ENCODE measurements at places on chromosomes 13 and 19.
A peak's percentile ranks its signal among the peaks of the same experiment; 100 is the strongest.

DNA sequence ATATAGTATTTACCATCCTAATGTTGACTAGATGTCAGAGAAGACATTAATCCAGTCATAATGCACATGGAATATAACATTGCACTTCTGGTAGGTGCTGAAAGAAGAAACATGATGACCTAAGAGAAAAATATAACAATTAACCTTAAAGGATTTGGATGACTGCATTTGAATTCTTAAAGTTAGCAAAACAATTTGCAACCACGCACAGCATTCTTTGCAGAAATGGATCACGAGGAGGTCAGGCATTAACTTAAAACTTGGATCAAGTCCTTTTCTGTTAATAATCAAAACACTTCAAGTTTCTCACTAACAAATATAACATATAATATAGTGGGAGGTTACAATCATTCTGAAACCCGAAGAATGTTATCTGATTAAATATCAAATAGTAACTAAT, 525.0 kb upstream of the SLITRK6 start:
- DNase-seq, result no peak

DNA sequence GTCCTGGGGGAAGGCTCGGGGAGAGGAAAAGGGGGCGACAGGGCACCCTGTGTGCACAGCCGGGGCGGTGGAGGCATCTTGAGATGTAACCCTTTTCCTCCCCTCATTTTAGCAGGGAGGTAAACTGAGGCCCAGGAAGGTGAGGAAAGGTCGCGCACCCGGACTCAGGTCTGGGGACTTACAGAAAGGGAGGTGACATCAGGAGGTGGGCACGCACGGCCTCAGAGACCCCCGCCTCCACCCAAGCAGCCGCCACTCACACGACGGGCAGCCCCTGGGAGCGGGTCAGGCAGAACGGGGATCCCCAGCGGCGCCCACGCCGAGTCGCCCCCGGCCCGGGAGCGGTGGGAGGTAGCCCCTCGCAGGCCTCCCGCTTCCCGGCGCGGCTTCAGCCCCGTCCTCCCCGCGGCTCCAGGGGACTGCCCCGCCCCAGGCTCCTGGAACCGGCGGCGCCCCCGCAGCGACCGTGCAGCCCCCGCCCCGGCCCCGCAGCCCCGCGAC, 477 bp downstream of the PIP5K1C start:
- no peak for DNase-seq

DNA sequence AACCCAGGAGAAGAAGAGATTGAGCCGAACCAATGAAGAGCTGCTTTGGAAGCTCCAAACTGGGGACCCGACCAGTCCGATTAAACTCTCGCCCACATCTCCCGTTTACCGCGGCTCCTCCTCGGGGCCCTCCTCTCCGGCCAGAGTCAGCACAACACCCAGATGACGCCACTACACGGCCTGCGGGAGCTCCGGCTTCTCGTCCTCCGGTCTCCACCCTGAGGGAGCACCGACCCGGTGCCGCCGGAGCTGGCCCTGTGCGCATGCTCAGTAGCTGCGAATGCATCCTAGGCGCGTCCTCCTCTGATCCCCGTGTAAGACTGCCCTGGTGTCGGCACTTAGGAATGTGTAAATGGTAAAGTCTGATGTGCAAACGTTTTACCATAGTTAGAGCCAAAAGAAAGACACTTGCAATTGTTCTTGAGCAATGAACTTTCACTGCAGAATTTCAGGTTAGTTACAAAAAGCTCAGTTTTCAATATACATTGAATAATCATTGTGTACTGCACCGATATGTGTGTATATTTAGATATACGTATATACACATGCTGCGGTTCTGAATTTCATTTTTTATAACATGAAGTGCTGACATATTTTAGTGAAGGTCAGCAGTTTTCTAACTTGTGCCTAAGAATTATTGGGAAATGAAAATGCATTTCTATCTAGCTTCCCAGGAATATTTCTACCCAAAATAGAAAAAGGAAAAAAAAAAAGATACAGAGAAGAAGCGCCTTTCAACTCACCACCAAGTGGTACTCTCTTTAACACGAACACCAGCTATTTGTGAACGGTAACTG, 92.2 kb downstream of the SLC7A1 start:
- DNase-seq, result peak; percentile 39

GRCh38 chr19:18089726-18090125, 3.0 kb upstream of the IL12RB1 start:
- no peak for DNase-seq

DNA sequence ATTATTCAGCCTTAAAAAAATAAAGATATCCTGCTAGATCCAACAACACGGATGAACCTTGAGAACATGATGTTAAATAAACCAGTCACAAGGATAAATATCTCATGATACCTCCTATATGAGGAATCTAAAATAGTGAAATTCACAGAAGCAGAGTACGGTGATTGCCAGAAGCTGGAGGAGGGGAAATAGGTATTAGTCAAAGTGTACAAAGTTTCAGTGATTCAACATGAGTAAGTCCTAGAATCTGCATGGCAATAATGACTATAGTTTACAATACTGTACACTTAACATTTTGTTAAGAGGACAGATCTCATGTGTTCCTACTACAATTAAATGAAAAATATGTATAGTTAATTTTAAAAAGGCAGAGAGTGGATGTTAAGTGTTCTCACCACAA, 206.6 kb upstream of the SLC10A2 start:
- no peak for DNase-seq

DNA sequence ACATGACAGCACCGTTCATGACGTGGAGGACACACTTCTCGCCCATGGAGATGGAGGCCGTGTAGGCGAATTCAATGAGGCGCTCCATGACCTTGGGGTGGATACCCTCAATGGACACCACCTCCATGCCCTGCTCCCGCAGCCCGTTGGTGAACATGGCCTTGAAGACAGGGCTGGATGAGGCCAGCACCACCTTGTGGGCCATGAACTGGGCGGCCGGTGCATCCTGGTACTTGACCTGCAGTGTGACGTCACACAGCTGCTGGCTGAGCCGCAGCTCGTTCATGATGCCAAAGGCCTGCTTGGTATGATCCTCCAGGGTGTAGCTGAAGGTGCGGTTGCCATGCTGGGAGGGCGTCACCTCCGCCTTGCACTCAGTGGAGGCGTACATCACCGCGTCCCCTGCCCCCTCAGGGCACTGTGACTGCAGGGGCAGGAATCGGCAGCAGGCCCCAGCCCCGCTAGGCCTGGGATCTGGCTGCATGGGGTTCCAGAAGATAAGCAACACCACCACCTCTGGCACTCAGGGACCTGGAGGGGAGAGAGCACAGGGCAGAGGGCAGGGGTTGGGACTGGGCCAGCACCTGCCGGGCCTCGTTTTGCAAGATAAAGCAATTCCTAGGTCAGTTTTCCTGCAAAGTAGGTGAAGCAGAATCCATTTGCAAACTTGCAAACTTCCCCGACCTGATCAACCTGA, 3.5 kb downstream of the KEAP1 start:
- no peak for DNase-seq

DNA sequence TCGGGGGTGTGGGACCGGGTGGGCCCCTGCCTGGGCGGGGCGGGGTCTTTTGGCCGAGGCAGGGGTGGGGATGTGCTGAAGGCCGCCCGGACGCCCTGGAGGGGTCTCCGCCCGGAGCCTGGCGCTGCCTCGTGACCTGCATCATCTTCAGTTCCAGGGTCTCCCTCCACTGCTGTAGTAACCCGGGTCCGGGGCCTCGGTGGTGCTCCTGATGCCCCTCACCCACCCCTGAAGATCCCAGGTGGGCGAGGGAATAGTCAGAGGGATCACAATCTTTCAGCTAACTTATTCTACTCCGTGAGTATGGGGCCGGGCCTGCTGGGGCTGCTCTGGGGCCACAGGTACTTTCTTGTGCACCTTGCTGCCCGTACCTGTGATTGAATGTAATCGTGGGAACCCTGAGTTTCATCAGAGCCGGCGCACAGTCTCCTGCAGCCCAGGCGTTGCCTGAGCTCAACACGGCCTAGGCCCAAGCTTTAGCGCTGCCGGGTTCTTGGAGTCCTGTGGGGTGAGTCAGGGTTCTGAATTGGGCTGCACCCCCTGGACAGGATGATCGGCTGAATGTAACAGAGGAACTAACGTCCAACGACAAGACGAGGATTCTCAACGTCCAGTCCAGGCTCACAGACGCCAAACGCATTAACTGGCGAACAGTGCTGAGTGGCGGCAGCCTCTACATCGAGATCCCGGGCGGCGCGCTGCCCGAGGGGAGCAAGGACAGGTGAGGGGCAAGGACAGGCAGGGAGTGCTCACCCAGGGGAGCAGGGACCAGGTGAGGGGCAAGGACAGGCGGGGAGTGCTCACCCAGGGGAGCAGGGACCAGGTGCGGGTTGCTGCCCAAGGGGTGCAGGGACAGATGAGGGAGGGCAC, 10.5 kb downstream of the PEAK3 start:
- peak; percentile 58 for DNase-seq

DNA sequence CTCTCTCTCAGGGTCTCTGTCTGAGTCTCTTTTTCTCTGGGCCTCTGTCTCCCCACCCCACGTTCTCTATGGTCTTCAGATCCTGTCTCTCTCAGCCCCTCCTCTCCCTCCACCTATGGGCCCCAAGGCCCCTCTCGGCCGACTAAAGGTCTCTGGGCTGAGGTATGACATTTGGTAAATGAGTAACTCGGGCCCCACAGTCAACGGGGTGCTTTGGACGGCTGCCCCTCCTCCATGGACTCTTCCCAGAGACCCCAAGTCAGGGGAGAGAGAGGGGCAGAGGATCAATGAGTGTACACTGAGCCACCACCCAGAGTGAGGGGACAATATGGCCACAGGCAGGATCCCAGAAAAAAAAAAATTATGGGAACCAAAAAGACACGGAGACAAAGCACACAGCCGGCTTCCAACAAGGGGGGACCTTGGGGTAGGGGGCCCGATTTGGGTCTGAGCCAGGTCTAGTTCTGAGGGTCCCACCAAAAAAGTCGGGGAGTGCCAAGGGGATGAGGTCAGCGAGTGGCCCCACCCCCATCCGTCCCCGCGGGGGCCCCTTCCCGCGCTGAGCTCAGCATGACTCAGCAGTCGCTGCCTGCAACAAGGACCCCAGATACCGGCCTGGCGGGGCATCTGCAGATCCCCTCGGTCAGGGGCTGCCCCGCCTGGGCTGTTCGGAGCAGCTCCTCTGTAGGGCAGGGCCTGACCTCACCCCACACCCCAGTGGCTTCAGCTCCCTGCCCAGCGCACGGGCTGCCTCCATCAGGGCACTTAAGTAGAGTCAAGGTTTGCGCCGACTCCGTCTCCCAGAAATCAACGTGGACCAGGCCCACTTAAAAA, 1.5 kb upstream of the FTL start:
- DNase-seq, result peak; percentile 70

- DNase-seq, result no peak
Observed at GRCh38 chr13:41500511-41500910, 43.2 kb downstream of the RGCC start.

GRCh38 chr19:32599736-32600157, 18.8 kb downstream of the PDCD5 start:
- peak; percentile 86 for DNase-seq

DNA sequence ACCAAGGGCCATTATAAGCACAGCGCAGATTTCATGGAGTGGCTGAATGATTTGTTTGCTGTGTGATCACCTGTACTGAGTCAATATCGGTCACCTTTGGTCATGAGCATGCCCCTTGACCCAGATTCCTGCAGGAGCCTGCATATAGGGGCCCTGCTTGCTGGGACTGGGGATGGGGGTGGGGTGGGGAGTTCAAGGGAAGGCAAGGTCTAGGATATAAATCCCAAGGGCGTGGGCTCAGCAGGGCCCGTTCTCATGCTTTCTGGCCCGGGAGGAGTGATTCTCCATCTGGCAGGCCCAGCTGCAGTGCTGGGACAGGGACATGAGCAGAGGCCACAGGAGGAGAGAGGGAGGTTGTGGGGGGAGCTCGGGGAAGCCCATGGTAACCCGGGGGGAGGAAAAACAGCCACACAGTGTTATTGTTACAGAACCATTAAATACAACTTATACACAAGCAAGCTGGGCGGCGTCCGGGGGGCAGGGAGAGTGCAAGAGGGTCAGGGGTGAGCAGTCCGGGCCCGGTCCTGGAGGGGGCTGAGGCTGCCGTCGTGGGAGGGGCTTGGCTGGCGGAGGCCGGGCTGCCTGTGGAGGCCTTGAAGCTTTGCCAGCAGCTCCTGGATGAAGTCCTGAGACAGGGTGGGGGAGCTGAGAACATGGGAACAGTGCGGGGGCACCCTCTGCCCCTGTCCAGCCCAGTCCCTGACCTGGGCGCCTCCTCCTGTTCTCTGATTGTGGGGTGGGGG, 5.2 kb downstream of the PPP1R14A start:
- no peak for DNase-seq

- peak; percentile 13 for DNase-seq
Observed at GRCh38 chr19:36686365-36687213, 823 bp upstream of the ZNF567 start.

DNA sequence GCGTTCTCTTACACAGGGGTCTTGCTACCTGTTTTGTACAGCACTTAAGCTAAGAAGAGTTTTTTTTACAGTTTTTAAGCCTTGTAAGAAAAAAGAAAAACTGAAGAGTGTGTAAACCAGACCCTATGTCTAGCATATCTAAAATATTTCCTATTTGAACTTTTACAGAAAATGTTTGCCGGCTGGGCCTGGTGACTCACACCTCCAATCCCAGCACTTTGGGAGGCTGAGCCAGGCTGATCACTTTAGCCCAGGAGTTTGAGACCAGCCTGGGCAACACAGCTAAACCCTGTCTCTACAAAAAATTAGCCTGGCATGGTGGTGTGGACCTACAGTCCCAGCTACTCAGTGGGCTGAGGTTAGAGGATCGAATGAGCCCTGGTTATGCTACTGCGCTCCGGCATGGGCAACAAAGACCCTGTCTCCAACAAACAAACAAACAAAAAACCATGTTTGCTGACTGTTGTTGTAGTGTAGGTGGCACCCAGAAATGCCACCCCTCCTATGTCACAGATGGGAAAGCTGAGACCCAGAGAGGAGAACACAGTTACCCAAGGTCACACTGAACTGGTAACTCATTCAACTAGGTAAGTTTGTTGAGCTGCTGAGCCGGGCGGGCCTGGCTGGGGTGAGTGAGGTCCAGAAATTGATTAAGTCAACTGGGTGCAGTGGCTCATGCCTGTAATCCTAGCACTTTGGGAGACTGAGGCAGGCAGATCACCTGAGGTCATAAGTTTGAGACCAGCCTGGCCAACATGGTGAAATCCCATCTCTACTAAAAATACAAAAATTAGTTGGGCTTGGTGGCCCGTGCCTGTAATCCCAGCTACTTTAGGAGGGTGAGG, 1.9 kb upstream of the VASP start:
- DNase-seq, result peak; percentile 61
